Aorta (tissue), 5 donors: ENCODE measurements at places on chromosomes 2 and 18.
A peak's percentile ranks its signal among the peaks of the same experiment; 100 is the strongest.

- H3K4me3 ChIP-seq = no peak overlapping the region
- DNase-seq = no peak
- no peak overlapping the region for H3K27ac ChIP-seq
These were observed 3.7 kb upstream of the ASIC4 start for GRCh38 chr2:219510512-219511135.

DNA sequence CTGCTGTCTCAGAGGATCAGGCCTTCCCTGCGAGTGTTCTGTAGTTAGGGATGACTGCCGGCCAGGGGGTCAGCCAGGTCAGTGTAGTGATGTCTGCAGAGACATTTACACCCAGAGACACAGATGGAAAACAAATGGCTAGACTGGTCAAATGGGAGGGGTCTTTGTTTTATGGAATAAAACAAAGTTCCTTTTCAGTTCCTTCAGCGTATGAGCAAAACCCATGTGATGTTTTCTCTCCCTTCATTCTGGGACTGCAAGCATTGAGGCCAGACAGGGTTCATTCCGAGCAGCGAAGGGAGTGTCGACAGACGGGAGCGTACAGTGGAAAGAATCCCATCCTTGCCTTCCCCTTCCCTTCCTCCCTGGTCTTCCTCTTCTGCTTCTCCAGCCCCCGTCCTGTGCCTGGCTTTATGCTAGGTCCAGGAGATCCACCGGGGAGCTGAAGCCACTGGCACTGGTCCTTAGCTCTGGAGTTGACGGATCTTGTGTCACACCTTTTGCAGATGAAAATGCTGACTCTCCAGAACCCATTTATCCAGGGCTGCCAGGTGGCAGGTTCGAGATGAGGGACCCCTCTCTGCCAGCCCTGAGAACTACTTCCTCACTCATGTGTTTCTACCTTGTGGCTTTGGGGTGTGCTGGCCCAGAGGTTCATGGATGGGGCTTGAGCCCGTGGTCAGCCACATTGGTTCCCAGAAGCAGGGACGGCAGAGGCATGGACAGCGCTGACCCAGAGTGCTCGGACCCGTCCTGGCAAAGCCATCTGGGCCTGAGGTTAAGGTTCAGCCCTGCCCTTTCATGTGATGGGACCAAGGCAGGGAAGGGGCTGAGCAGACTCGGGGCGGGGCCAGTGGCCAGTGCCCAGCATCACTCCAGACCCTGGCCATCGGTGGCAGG, 24.2 kb downstream of the ITGB1BP1 start:
- no peaks in the 10 kb centered on the region for H3K27me3 ChIP-seq
- peak; percentile 43 for DNase-seq
- H3K4me3 ChIP-seq = no peak overlapping the region
- no peak overlapping the region for H3K27ac ChIP-seq
- peaks cover 8% of the 10 kb centered on the region for H3K36me3 ChIP-seq
- no peaks in the 10 kb centered on the region for H3K4me1 ChIP-seq

- H3K4me1 ChIP-seq = no peaks in the 10 kb centered on the region
- H3K27ac ChIP-seq = no peak overlapping the region
- no peak overlapping the region for H3K4me3 ChIP-seq
- H3K36me3 ChIP-seq = no peaks in the 10 kb centered on the region
- no peaks in the 10 kb centered on the region for H3K27me3 ChIP-seq
- peak; percentile 91 for DNase-seq
These were observed 194.2 kb downstream of the INHBB start for GRCh38 chr2:120539937-120540718.

DNA sequence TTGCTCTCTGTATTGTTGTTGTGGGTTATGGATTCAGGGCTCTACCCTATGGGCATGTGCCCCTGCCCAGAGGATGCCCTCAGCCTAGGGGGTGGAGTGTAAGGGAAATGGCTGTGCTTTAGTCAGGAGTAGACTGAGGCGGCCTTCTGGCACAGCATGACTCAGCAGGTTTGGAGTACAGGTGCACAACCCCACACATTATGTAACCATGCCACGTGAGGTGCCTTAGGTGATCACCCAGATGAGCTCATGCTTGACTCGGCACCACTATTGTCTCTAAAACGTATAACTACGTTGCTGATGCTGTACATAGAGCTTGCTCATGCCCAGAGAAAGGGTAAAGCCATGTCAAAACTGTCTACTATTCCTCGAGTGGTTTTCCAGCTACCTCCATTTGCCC, 48.3 kb upstream of the ZC3H15 start:
- DNase-seq = no peak
- no peaks in the 10 kb centered on the region for H3K27me3 ChIP-seq
- H3K36me3 ChIP-seq = no peaks in the 10 kb centered on the region

GRCh38 chr18:29496152-29496680, 1319.3 kb upstream of the CDH2 start:
- no peaks in the 10 kb centered on the region for H3K36me3 ChIP-seq
- no peaks in the 10 kb centered on the region for H3K27me3 ChIP-seq
- H3K4me3 ChIP-seq = no peak overlapping the region

GRCh38 chr2:142531377-142531776, 346.1 kb upstream of the KYNU start:
- H3K27me3 ChIP-seq = no peaks in the 10 kb centered on the region
- no peak overlapping the region for H3K27ac ChIP-seq
- no peak for DNase-seq
- H3K36me3 ChIP-seq = no peaks in the 10 kb centered on the region
- H3K4me1 ChIP-seq = no peaks in the 10 kb centered on the region

DNA sequence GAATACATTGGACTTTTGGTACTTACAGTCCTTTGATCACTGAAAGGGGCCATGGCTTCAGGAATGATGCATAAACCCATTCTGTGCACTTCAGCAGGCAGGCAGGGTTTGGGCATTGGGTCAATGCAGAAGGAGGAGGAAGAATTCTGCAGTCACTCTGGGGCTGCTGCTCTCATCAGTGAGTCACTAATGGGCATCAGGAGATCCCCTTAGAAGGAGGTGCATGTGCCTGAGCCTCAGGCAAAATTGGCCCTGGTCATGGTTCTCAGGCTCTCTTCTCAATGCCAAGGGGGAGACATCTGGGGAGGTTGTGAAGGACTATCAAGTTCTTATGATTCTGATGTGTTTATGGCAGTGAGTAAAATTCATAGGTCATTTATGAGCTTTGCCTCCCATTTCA, 52.0 kb upstream of the TNP1 start:
- H3K27me3 ChIP-seq = no peaks in the 10 kb centered on the region
- no peak for DNase-seq
- H3K4me1 ChIP-seq = no peaks in the 10 kb centered on the region

- H3K4me1 ChIP-seq = peaks cover 2% of the 10 kb centered on the region
- no peaks in the 10 kb centered on the region for H3K27me3 ChIP-seq
- DNase-seq = no peak
- H3K27ac ChIP-seq = no peak overlapping the region
- no peak overlapping the region for H3K4me3 ChIP-seq
These were observed 118.8 kb upstream of the STK17B start for GRCh38 chr2:196290136-196290535.

DNA sequence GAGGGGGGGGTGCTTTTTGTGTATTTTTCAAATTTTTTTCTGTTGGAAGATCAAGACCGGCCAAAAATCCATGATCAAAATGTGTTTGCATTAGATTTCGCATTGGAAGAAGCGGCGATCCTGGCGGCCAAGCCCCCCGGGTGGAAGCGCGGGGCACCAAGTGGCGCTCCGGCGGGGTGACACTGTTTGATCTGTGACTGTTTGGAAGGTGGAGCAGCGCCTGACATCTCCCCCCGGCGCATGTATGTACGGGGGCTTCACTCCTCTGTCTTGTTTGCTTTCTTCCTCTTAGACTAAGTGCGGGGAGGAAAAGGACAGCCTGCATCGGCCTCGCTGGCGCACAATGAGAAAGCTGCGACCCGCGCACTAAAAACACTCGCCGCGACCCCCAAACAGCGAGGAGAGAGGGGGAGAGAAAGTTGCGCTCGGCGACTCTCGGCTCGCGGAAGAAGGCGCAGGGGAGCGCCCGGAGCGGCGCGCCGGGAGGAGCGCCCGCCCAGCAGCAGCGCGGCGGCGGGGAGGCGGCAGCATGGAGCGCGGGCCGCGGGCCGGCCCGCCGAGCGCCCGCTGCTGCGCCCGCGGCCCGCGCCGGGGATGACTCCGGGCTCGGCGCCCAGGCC, 515 bp downstream of the TSHZ1 start:
- peak overlapping the region; percentile 98 for H3K4me3 ChIP-seq
- H3K27me3 ChIP-seq = no peaks in the 10 kb centered on the region
- no peaks in the 10 kb centered on the region for H3K4me1 ChIP-seq
- H3K27ac ChIP-seq = no peak overlapping the region
- no peak for DNase-seq

- no peak overlapping the region for H3K4me3 ChIP-seq
- no peaks in the 10 kb centered on the region for H3K4me1 ChIP-seq
- DNase-seq = no peak
- H3K27me3 ChIP-seq = no peaks in the 10 kb centered on the region
These were observed 644 bp downstream of the ABCG5 start for GRCh38 chr2:43837831-43838559.

GRCh38 chr18:54209471-54210180, 14.8 kb downstream of the MBD2 start:
- no peaks in the 10 kb centered on the region for H3K36me3 ChIP-seq
- H3K27me3 ChIP-seq = no peaks in the 10 kb centered on the region
- no peak overlapping the region for H3K4me3 ChIP-seq
- DNase-seq = no peak
- no peak overlapping the region for H3K27ac ChIP-seq

GRCh38 chr2:88753833-88754584, 62.5 kb downstream of the RPIA start:
- H3K27ac ChIP-seq = no peak overlapping the region
- H3K36me3 ChIP-seq = peaks cover 12% of the 10 kb centered on the region
- no peak for DNase-seq
- no peaks in the 10 kb centered on the region for H3K4me1 ChIP-seq
- no peak overlapping the region for H3K4me3 ChIP-seq
